ENCODE measurements at places on chromosomes 6 and 20.

- DNase-seq, result no peak
Observed at GRCh38 chr6:98529364-98529763, 305.0 kb upstream of the POU3F2 start.

DNA sequence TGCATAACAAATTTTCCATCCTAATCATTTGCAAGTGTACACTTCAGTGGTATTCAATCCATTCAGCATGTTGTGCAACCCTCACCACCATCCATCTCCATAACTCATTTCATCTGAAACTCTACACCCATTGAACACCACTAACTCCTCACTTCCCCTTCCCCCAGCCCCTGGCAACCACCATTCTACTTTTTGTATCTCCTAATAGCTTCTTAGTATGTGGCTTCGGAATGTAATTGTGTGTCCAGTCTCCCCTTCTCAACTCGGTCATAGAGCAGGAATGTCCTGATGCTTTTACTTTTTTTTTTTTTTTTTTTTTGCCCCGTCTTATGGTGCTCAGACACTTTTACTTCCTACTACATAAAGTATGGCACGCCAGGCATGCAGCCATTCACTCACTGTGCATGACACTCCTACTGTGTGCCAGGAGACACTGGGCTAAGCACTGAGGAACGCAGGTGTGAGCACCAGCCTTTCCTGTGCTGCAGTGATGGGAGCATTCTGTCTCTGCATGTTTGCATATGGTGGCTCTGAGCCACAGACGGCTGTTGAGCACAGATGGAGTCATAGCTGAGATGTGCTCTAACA is 15.3 kb downstream of the HCK start:
- no peak for DNase-seq

DNA sequence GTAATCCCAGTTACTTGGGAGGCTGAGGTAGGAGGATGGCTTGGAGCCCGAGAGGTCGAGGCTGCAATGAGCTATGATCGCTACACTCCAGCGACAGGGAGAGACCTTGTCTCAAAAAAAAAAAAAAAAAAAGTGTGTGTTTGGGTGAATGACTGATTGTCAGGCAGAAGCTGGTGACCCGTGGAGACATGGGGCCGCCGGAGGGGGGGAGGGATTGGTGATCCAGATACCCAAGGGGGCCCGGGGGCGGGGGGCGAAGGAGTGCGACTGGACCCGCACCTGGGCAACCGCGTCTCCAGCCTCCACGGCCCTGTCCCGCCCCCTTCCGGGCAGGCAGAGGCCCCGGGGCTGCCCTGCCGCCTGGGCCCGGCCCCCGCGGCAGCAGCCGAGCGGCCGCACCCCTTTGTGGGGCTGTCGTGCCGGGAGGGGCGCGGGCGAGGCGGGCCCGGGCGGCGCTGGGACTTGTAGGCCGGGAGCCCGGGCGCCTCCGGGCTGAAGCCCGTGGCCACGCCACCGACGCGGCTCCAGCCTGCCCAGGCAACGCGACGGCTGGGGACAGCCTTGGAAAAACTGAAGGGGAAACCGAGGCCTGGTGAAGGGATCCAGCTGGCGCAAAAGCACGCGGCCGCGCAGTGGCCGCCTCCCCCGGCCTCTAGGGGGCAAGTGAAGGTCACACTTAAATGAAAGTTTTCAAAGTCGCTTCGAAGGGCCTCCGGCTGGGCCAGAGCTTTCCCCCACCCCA is 2.1 kb upstream of the RBM38 start:
- peak; percentile 80 for DNase-seq

DNA sequence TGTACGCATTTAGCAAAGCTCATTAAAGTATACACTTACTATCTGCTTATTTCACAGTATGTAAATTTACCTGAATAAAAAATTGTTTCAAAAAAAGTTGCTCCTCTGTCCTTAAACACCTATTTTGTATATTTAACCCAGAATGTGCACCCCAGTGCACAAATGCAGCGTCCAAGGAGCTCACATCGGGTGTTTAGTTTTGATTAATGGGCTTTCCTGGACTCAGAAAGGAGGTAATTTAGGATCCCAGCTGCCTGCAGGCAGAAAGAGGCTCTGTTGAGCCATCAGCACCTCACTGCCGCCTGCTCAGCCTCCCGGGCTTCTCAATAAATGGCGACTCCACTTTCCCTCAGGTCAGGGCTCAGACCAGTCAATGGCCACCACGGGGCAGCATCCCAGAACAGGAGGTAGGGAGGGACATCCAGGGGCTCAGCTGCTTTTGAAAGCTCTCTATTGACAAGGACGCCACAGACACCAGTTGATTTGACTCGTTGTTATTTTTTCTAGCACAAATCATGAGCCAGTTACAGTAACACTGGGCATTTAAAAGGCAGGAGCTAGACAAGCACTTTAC is 70.2 kb upstream of the TBC1D7 start:
- peak; percentile 72 for DNase-seq

- DNase-seq, result no peak
Observed at GRCh38 chr6:50837589-50838445, 19.1 kb downstream of the TFAP2B start.

DNA sequence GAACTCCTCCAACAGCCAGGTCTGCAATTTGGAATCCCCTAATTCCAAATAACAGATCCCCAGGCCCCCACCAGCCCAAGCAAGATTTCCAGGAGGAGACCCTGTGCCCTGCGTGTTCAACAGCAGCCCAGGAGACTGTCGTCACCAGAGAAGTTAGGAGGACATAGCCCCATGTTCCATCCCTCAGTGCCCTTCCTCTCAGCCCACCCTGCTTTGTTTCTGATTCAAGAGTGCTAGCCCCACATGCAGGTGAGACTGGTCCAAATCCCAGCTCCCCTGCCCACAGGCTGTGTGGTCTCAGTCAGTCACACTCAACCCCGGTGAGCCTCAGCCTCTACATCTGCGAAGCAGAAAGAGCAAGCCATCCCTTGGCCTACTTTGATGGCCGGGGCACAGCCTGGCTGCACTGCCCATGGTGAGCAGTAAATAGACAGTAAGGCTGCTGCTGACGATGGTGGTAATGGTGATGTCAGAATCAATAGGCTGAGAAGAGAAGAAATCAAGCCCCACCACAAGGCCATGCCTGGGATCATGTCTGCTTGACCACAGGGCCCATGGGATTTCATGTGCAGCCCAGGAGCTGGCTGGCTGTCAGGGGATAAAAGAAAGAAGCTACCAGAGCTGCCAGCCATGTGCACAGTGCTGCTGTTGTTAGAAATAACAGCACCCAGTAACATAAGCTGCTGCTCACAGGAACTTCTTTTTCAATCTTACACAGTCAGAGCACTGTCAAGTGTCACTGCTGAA is 51.5 kb upstream of the NXT1 start:
- no peak for DNase-seq

- DNase-seq, result no peak
Observed at GRCh38 chr6:101666256-101666655, 272.7 kb downstream of the GRIK2 start.

GRCh38 chr20:57749131-57749690 is 39.4 kb upstream of the PMEPA1 start:
- no peak for DNase-seq

GRCh38 chr6:77180326-77180725 is 283.0 kb downstream of the HTR1B start:
- no peak for DNase-seq

DNA sequence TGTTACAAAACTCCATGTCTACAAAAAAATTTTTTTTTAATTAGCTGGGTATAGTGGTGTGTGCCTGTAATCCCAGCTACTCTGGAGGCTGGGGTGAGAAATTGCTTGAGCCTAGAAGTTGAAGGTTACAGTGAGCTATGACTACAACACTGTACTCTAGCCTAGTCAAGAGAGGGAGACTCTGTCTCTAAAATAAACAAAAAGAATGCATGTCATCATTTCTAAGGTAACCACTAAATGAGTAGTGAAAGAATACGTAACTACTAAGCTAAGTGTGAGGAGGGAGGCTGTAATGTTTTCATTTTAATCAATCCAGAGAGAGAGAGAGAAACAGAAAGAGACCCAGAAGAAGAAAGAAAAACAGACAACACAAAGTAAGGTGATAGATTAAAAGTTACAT is 9.9 kb downstream of the SYCP2 start:
- DNase-seq, result no peak

DNA sequence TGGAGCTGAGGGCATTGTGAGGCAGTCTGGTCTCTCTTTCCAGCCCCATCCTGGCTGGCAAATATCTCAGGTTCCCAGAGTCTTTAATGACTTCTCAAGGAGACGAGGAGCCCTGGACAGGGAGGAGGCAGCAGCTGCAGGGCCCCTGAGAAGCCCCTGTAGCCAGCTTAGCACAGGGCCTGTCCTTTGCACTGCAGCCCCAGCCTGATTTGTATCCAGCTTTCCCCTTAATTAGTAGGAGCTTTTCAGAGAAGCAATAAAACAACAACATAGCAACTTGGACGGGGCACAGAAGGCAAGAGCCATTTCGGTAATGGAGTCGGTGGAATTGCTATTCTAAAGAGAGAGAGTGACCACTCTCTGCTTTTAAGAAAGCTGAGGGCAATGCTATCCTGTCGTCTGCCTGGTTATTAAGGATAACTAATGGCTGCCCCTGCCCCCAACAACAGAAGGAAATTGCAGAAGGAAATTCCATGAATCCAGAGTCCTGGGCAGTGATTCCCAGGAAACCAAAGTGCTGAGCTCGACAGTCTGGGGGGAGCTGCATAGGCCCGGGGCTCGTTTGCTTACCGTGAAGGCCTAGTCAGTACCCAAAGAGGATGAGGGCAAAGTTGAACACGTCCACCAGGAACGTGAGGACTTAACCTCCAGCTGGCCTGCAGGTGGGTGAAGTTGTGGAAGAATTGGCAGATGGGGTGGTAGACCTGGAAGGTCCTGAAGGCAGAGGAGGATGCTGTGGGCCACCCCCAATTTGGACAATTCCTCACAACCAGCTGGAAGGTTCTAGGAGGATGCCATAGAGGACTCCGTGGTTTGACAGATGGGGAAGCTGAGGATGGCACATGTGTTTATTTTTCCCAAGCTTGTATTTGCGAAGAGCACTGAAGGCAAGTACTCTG is 50.3 kb downstream of the NPEPL1 start:
- no peak for DNase-seq

GRCh38 chr20:41392871-41393704 is 26.5 kb upstream of the EMILIN3 start:
- DNase-seq, result no peak

DNA sequence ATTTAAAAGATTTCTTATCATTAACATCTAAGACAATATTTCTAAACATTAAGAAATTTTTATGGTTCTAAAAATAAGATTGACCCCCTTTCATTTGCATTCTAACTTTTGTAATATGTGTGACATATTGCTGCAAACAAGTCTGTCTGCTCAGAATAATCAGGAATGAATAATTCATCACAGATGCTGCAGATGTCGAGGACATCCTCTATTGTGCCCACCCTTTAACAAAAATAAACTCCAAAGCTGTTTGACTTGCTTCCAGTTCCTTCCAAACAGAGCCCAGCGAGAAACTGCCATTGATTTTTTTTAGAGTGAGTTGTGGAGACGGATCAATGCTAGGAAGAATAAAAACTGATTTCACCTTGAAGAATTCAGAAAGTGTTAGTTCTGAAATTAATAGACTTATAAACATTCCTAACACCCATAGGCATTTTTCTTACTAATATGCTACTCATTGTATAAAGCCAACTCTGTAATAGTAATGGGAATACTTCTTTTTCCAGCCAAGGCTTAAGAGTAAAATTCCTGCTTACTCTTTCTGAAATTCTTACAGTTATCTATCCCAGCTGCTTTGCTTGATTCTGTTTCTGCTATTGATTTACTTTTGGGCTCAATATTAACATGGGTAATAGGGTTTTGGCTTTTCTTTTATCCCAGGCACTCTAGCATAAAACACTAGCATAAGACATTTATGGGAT is 244.8 kb upstream of the FAM83B start:
- DNase-seq, result no peak

DNA sequence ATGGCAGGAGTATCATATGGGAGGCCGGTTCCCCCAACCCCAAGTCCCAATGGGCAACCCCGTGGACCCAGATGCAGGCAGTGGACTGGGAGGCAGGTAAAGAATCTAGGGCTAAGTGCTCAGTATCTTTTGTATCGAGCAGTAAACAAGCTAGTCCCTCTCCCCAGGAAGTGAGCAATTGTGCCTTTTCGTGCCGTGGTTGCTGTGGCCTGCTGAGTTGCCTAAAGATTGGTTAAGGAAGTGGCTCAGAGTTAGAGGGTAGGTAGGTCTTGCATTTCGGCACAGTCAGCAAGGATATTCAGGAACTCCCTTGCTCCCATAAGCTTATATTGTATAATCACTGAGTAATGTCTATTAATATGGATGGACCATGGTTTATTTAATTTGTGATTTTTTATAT is 1.3 kb upstream of the DNAH8 start:
- no peak for DNase-seq

- peak; percentile 71 for DNase-seq
Observed at GRCh38 chr6:158938811-158939254, 61.2 kb downstream of the RSPH3 start.

GRCh38 chr6:128073389-128073788 is 172.5 kb upstream of the THEMIS start:
- DNase-seq, result no peak

GRCh38 chr20:45444050-45444449 is 25.5 kb upstream of the WFDC2 start:
- no peak for DNase-seq

DNA sequence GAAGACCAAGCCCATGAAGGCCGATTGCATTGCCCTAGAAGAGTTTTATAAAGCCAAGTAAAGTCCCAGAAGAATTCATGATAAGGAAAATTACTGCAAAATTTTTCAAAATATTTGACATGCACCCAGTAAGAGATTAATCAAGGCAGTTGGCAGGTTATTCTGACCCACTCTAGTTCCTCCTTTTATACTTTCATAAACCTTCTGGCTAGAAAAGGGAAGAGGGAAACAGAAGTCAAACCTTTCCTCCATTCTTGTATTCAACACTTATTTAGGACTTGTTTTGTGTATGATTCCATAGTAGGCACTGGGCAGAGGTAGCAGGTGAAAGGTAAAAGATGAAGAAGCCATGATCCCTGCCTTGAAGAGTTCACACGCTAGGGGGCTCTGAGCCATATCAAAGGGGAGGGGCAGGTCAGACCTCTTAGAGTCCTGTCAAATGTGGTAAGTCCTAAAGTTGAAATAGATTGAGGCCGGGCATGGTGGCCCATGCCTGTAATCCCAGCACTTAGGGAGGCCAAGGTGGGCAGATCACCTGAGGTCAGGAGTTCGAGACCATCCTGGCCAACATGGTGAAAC is 85.4 kb downstream of the NDUFAF5 start:
- DNase-seq, result peak; percentile 43

- DNase-seq, result no peak
Observed at GRCh38 chr6:3390698-3391097, 66.2 kb downstream of the SLC22A23 start.

DNA sequence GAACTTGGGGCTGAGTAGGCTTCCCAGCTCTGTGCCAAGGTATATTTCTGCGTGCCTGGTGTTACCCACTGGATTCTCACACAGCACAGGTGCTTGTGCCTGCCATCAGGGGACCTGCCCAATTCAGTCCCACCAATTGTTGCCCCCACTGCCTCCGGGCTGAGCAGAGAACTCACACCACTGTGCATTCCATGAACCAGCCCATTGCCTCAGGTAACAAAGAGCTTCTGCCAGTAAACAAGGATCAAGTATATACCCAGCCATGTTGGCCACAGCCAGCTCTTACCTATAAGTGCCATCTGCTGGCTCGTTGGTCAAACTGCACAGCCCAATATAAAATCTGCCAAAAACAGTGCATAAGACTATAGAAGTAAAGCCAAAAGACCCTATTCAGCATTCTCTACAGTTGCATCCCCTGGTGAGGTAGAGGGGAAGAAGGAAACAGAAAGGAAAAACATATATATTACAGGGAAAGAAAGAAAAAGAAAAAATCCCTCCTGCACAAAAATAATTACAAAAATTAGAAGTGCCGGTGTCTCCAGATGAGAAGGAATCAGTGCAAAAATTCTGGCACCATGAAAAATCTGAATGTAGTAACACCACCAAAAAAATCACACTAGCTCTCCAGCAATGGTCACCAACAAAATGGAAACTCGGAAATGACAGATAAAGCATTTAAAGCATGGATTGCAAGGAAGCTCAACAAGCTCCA is 241.4 kb downstream of the IBTK start:
- DNase-seq, result peak; percentile 46

Measured in H9 (cell line).